ENCODE measurements at places on chromosomes 6 and 20.

GRCh38 chr20:6668546-6668945 lies 98.9 kb upstream of the BMP2 start:
- DNase-seq, result no peak

DNA sequence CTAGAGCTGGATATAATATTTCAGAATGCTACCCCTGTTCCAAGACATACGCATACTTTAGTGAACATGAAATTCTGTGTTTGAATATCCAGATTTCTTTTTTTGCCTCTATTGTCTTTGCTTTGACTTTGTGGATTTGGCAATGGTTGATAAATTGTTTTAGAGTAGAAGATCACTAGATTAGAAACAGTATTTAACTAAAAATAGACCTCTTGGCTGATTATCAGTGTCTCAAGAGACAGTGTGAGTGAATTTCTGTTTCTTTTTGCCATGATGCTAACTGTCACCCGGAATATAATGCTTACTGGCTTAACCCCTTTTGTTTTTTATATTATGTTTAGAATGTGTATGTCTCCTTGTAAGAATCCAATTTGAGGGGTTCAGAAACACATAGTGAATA lies 102.5 kb downstream of the PLCB1 start:
- DNase-seq, result no peak

- DNase-seq, result no peak
Observed at GRCh38 chr6:53982366-53983050, 128.7 kb upstream of the MLIP start.

DNA sequence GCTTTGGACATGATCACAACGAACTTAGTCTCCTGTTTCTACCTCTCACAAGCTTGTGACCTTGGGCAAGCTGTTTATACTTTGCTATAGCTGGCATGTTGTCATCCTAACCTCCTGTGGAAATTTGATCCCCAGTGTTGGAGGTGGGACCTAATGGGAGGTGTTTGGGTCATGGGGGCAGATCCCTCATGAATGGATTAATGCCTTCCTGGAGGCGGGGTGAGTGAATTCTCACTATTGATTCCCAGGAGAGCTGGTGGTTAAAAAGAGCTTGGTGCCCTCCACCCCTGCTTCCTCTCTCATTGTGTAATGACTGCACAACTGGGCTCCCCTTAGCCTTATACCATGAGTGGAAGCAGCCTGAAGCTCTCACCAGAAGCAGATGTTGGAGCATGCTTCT lies 228.9 kb downstream of the HIVEP2 start:
- DNase-seq, result no peak

GRCh38 chr20:47118206-47118605 lies 223.6 kb downstream of the EYA2 start:
- no peak for DNase-seq

DNA sequence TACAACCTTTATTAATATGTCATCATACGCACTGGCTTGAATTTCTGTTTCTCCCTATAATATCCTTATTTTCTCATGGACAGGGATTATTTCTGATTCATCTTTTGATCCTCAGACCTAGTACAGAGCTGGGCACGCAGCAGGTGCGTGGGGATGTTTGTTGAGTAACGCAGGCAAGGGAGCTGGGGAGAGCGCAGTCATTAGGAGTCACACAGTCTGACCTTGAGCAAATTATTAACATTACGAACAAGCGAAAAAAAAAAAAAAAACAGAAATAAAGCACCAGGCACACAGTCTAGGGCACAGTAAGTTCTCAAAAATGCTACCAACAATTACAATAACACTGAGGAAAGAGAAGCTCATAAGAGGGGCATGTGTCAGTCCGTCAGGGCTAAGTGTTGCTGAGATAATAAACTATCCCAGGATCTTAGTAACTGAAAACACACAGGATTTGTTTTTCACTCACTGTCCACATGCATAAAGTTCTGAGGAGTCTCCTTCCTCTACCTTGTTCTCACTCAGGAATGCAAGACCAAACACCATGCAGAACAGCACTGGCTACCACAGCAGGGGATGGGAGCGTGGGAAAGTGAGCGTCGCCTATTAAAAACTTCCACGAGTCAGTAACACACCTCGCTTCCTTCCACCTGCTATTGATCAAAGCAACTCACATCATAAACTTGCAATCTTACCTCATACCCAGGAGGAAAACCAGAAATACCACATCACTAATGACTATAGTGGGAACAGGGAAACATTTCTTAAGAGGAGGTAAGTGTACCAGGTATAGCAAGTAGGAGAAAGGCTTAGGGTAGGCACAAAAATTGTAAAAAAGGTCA lies 56.9 kb downstream of the PDE10A start:
- DNase-seq, result no peak

GRCh38 chr6:12537389-12537788 lies 179.2 kb upstream of the PHACTR1 start:
- DNase-seq, result no peak

- no peak for DNase-seq
Observed at GRCh38 chr6:2589171-2589661, 161.5 kb downstream of the MYLK4 start.

GRCh38 chr6:162099685-162100084 lies 627.9 kb downstream of the PRKN start:
- peak; percentile 61 for DNase-seq

GRCh38 chr6:106103728-106104109 lies 17.6 kb downstream of the PRDM1 start:
- DNase-seq, result no peak

- no peak for DNase-seq
Observed at GRCh38 chr20:61353261-61354000, 101.4 kb downstream of the CDH4 start.

- DNase-seq, result no peak
Observed at GRCh38 chr6:32189742-32190053, 304 bp downstream of the PBX2 start.

- DNase-seq, result peak; percentile 60
Observed at GRCh38 chr6:89146718-89147700, 1.2 kb downstream of the PM20D2 start.

- DNase-seq, result no peak
Observed at GRCh38 chr6:110520209-110520965, 44.0 kb upstream of the SLC22A16 start.

DNA sequence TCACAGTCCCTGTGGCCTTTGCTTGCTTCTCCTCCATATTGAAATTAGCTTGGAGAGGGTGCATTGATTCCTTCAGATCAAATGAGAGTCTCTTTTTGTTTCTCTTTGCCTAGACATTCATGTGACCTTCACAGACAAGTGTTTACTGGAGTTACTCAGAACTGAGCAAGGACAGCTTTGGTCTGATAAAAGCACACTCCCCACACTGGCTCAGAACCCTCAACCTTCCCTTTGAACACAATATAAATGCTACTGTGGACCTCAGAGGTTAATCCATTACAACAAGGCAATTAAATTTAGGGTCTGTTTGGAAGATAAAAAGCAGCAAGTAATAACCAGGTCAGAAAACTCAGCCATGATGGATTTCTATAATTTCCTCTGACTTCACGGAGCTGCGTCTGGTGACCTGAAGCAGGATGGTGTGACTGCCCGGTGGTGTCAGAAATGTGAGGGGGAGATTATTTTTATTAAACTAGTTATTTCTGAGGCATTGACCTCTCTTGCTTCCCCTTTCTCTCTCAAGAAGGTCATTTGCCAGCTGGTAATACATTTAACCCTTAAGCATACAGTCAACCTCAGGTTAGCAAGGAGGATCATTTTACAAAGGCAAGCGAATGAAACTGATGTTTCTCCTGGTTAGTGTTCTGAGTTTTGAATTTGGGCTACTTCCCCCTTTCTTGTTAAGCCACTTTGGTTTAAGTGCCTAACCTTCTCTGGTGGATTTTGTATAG lies 208.2 kb downstream of the CLIC5 start:
- no peak for DNase-seq

DNA sequence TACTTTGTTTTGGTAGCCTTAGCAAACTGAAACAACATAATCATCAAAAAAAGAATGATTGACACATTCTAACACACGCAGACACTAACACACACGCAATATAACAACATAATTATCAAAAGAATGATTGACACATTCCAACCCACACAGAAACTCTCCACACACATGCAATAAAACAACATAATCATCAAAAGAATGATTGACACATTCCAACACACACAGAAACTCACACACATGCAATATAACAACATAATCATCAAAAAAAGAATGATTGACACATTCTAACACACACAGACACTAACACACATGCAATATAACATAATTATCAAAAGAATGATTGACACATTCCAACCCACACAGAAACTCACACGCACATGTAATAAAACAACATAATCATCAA lies 172.4 kb downstream of the THBS2 start:
- no peak for DNase-seq

- DNase-seq, result no peak
Observed at GRCh38 chr6:43869792-43870659, 100.0 kb downstream of the VEGFA start.

- DNase-seq, result no peak
Observed at GRCh38 chr20:4090756-4091489, 75.6 kb upstream of the RNF24 start.

GRCh38 chr20:20134941-20135575 lies 82.7 kb downstream of the CFAP61 start:
- no peak for DNase-seq

- DNase-seq, result no peak
Observed at GRCh38 chr6:15596186-15596896, 66.5 kb downstream of the DTNBP1 start.

- no peak for DNase-seq
Observed at GRCh38 chr6:169691260-169691659, 10.6 kb downstream of the WDR27 start.

DNA sequence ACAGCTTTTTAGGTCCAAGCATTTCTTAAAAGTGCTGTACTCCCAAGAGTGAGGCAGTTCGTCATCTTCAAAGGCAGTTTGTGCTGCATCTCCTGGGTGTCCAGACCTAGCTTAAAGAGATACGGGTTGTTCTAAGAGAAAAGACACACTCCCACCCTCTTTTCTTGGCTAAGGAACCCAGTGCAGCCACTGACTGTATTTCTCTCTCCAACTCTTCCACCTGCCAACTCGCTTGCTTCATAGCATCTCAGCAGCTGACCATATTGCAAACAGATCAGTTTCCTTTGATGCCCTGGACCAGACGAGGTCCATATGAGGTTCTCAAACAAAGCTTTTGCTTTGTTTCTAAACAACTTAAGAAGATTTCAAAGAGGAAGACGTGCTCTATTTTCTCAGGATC lies 101.1 kb downstream of the ISM1 start:
- no peak for DNase-seq

GRCh38 chr20:19026121-19026878 lies 186.1 kb upstream of the SLC24A3 start:
- DNase-seq, result no peak
